ENCODE measurements at places on chromosomes 1 and 21.
A peak's percentile ranks its signal among the peaks of the same experiment; 100 is the strongest.

DNA sequence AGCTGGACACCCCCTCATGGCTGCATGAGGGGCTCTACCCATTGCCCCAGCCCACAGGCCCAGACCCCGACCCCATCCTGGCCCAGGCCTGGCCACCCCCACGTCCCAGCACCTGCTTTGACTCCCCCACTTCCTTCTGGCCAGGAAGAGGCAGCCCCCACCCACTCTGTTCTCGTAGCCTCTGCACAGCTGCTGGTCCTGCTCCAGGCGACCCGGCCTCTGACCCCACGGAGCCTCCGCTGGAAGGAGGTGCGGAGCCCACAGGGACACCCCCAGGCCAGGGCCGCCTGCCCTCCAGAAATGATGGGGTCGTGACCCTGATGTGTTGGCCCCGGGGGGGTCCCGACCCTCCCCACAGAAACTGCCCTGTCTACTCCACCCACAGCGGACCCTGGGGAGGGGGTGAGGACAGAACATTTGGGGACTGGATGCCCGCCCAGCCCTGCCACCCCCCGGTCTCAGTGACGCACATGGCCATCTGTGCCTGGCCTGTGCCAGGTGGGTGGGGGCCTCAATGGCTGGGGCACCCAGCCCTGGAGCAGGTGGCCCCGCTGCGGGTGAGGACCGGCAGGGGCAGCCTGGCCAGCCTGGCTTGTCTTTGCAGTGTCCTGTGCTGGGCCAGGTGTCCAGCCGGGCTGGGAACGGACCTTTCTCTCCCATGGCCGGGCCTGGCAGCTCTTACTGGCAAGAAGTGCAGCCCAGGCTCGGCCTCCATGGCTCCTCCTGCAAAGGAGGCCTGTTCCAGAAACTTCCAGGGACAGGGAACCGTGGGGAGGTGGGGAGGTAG is 78.6 kb downstream of the MORN1 start:
- DNase-seq, result no peak

GRCh38 chr1:228465571-228466146 is 21.5 kb upstream of the RNF187 start:
- no peak for DNase-seq

DNA sequence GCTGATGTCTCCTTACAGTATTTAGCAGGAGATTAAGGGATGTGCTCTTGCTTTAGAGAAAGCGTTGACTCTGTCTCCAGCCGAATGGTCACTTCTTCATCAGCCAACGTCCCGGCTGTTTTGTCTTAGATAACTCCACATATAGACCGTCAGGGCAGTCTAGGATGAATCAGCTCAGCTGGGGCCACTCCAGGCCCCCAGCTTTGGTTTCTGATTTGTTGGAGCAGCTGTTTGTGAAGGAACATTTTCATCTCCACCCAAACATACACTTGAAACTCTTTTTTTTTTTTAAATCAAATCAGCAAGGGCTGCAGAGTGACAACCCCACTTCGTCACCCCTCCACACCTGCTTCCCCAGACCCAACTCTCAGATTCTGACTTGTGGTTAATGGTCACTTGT is 206.1 kb upstream of the GALNT2 start:
- no peak for DNase-seq

- no peak for DNase-seq
Measured at GRCh38 chr1:111856411-111857185, 100.9 kb downstream of the DDX20 start.

- DNase-seq, result no peak
Measured at GRCh38 chr1:107436552-107437241, 295.9 kb downstream of the NTNG1 start.

DNA sequence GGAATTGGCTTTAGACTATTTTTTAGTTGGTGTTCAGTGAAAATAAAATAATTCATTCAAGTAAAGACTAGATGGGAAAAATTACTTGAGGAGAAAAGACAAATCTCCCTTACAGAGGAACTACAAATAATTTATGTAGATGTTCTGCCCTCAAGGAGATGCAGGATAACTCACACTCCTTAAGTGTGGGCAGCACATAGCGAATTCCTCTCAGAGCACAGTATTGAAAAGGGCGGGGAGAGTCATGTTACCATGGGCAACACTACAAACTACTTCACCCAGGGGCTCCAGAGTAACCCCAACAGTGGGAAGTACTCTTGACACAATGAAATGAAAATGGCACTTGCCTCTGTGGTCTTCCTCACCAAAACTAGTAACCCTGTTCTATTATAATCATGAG is 20.6 kb upstream of the LAMC2 start:
- no peak for DNase-seq

DNA sequence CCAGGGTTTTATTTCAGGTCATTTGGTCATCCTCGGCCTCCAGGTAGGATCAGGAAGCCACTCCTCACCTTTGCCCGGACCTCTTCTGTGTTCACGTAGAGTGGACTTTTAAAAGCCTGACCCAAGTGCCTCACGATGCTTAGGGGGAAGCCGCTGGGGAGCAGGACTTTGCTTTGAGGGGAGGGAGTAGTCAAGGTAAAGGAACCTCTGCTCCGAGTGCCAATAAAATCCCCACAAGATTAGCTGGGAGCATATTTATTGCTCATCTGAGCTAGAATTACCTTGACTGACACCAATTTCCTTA is 603 bp upstream of the DHRS3 start:
- DNase-seq, result no peak

DNA sequence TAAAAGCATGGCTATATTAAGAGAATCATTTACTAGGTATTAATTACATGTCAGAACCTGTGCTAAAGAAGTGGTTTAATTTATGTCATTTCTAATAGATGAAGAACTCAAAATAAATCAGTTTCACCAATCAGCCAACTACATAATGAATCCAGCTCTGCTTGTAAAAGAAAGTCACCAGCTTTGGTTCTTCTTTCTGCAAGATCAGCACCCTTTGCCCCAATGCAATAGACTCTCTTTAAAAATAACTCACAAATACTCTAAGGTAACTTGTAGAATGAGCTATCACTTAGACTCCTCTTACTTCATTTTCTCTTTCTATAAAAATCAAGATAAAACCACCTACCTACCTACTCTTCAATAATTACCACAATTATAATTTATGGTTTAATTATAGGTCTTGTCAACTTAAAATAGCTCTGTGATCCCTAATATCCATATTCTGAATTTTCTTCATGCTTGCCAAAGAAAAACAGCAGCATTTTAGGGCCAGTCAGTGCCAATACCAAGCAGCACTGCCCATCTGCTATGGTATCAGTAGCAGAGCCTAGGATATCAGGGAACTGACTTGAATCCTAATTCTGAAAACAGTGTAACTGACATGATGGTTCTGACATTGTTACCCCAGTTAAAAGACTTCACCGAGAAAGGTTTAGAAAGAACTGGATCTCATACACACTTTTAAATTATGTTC is 11.3 kb downstream of the SLC19A2 start:
- no peak for DNase-seq

- DNase-seq, result peak; percentile 71
Measured at GRCh38 chr1:15411593-15412137, 2.0 kb downstream of the EFHD2 start.

DNA sequence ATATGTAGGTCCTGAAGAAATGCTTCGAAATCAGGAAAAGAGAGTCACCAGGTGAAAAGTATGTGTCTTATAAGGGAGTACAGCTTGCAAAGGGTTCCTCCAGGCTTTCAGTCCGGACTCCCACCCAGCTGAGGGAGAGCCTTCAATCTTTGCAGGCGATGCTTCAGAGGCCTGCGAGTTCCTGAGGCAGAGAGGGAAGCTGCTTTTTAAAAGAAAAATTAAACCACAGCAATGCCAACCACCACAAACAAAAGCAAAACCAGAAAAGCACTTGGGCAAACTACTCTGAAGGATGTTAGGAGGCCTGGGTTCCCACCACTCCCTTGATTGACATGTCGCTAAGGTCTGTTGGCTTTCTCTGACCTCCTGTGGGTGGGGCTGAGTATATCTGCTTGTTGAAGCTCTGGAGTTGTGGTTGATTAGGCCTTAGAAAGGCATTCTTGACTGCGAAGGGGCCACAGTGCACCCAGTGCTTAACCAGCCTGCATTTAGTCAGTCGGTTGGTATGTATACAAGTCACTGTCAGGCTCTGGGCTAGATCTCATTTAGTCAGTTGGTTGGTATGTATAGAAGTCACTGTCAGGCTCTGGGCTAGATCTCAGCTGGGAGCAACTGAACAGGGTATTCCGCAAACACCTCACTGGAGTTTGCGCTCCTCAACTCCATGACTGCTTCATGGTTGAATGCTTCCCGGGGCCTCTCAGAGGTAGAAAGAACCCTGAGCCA is 1.2 kb downstream of the NIPAL3 start:
- peak; percentile 63 for DNase-seq

DNA sequence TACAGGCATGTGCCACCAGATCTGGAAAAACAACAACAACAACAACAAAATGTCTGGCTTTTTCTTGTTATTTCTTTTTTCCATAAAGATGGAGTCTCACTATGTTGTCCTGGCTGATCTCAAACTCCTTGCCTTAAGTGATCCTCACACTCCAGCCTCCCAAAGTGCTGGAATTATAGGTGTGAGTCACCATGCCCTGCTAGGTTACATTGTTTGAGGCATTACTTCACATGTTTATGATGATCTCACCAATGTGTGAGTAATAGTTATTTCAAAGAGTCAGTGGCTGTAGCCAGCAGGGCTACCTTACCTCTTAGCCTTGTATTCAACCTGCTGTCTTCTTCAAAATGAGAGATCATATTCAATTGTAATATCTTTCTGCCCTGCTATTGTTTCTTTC is 445.7 kb downstream of the AMY1C start:
- DNase-seq, result no peak

DNA sequence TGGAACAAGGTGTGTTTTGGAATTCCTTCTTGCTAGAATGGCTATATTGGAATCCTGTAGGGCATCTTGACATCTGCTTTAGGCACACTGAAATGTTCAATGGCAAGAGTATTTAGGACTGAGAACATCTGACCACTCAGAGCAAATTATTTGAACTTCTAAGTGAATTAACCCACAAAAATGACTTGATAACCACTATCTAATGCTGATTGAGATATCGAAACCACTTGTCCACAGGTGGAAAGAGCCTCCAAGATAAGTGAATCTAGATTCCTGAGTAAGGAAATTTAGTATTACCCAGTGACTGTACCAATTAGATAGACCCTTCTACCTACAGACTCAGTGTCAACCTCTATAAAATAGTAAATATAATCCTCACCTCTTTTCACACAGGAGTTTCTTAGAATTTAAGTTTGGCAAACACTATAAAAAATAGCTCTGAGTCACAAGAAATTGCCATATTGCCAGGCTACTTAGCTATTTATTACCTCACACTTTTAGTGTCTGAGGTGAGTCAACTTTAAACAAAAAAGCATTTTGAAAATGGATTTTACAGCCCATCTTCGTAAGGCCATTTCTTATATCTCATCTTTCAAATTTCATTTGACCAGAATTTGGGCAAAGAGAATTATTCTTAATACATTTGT is 421.8 kb downstream of the PTBP2 start:
- DNase-seq, result no peak

GRCh38 chr1:181324797-181325616 is 158.3 kb upstream of the CACNA1E start:
- DNase-seq, result peak; percentile 52

DNA sequence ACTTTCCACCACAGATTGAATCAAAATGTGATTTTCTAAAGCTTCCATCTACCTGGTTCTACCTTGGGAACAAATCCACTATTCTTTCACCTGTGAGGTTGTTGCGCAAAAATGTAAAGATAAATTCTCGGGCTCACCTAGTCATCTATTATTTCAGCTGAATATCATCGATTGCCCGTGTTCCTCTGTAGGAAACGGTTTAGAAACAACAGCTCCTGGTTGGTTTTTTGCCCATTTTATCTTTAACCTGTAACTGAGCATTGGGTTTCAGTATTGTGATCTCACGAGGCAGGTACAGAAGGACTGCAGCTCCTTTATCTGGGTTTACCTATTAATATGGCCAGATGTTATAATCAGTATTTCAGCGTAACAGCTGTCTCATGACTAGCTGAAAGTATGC is 52.9 kb upstream of the LRRC8C start:
- no peak for DNase-seq

DNA sequence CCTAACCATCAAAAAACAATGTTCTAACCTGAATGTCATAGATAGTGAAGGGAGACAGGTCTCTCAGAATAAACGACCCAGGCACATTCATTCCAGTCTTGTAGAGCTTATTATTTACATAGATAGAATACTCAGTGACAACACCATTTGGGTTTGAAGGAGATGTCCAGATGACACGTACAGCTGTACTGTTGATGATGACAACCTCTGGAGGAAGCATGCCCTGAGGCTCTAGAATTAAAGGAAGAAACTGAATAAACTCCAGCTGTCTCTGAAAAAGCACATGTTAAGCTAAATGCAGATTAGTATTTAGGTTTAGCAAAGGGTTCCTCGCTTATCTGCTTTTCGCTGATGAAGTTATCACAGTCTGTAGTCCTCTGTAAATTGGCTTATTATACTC is 277.2 kb downstream of the KCTD3 start:
- no peak for DNase-seq

DNA sequence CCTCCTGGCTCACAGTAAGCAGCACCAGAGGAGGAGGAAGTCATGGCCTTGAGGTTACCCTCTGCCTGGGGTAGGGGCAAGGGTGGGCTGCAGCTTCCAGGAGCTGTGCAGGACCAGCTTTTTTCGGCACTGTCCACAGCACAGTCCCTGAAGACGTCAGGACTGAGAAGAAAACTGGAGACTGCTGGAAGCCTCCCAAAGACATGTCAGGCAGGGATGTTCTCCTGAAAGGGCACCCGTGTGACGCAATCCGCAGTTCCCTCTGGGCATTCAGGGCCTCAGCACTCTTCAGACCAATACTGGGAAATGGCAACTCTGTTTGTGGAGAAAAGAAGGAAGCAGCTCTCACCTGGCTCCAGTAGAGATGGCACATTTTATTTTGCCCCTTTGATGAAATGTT is 64.8 kb upstream of the TENT5C start:
- no peak for DNase-seq

DNA sequence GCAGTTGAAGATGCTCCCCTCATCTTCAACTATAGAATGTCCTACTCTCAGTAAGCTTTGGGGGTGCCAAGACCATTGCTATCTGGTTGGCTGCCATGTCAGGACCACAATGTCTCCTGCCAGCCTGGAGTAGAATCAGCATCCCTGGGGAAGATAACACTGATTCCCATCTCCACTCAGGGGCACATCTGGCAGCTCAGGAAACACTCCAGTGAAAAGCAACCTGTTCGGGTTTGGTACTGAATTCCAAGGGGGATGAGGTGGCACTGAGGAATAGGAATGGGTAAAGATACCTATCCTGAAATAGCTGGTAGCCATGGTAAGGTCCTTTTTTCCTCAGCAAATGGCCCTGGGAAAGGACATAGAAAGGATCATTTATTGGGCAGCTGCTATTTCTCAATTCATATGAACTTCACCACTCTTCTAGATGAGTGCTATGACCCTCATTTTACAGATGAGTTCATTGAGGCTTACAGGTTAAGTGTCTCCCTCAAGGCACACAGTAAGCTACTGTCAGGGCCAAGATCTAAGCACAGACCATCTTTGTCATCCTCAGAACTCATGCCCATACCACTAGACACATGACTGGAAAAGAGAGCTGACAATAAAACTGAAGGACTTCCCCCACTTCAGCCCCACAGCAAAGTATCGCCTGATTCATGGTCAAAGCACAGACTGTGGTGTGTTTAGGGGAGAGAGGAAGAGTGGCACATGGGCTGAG is 31.4 kb downstream of the AK2 start:
- no peak for DNase-seq

All from CD8-positive, alpha-beta memory T cell (primary cell).